ENCODE measurements at places on chromosomes 13 and 19. TPM values are rescaled to one million over a fixed set of nuclear protein-coding genes. Genes with fewer than 3 reads are reported as not detected.

ZSWIM9 gene
- total RNA-seq = 3.1 TPM

NLRP11 gene
- not detected for total RNA-seq

EDDM13 gene
- not detected for total RNA-seq

RETN gene
- total RNA-seq = not detected

FAM216B gene
- total RNA-seq = not detected

FGF9 gene
- total RNA-seq = 0.12 TPM

FAM124A gene
- total RNA-seq = 2.2 TPM

GRIK5 gene
- total RNA-seq = 0.44 TPM

FCER2 gene
- not detected for total RNA-seq

CYP4F2 gene
- total RNA-seq = not detected

PRR20B gene
- total RNA-seq = not detected

ZNF791 gene
- total RNA-seq = 17.5 TPM

ZNF66 gene
- 1.7 TPM for total RNA-seq

FRY gene
- total RNA-seq = 50.4 TPM

GPR18 gene
- total RNA-seq = not detected

EHD2 gene
- 164 TPM for total RNA-seq

CCDC194 gene
- total RNA-seq = not detected

CCDC70 gene
- total RNA-seq = not detected

ADGRE1 gene
- total RNA-seq = not detected

SIAH3 gene
- under 0.01 TPM for total RNA-seq

PEG3 gene
- total RNA-seq = 3.9 TPM

VAV1 gene
- total RNA-seq = not detected

ETV2 gene
- total RNA-seq = 0.11 TPM

PRSS57 gene
- total RNA-seq = not detected

PRR19 gene
- total RNA-seq = 0.55 TPM

F10 gene
- total RNA-seq = 11.9 TPM

ZNF296 gene
- 0.22 TPM for total RNA-seq

NLRP5 gene
- not detected for total RNA-seq

AMH gene
- total RNA-seq = 0.66 TPM

TUBB4A gene
- not detected for total RNA-seq

GJB2 gene
- total RNA-seq = not detected

ZNF564 gene
- total RNA-seq = 8.9 TPM

SCGB2B2 gene
- not detected for total RNA-seq

ERICH6B gene
- total RNA-seq = not detected

KIRREL2 gene
- total RNA-seq = not detected

SHC2 gene
- 2.7 TPM for total RNA-seq
